Lung microvascular endothelial cell (primary cell): ENCODE measurements at places on chromosomes 2 and 18.

DNA sequence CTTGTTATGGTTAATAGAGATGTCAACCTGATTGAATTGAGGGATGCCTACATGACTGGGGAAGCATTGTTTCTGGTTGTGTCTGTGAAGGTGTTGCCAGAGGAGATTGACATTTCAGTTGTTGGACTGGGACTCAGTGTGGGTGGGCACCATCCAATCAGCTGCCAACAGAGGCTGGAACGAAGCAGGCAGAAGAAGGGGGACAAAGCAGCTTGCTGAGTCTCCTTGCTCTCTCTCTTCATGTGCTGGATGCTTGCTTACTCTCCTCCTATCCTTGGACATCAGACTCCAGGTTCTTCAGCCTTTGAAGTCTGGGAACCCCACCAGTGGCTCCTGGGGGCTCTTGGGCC, 22.2 kb upstream of the SMAD4 start:
- DNase-seq, result no peak

- no peak for DNase-seq
These were observed 25.6 kb downstream of the IKZF2 start for GRCh38 chr2:213125646-213126347.

DNA sequence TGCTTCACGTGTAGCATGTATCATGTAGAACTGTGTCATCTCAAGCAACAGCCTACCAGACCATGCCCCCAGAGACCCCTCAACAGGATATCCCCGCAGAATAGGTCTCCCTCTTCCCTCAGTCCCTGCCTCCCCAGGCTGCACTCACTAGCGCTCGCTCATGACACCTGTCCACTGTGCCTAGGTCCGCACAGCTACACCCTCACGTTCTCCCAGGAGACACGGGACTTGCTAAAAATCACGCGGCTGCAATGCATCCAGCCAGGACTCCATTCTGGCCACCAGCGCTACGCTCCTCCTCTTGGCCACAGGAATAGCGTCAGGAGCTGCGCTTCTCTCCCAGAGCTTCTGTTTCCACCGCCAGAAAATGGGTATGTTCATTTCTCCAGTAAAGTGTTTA, 2.5 kb downstream of the PXDN start:
- DNase-seq, result no peak

- peak; percentile 84 for DNase-seq
These were observed 2.3 kb upstream of the ALKAL2 start for GRCh38 chr2:290090-290722.

DNA sequence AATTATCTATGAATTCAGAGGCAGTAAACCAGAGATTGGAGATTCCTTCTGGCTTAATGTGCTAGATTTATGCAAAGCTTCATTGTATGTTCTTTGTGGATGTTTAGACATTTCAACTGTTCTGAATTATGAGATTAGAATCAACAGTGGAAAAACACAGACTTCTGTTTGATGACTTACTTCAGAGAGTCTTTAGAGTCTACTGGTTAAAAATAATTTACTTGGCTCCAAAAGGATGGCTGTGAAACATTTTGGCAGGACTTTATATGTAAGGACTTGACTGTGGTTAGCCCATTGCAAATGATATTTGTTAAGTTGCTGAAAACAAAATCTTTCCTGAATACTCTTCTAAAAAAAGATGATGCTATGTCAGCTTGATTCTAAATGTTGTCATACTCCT, 25.5 kb upstream of the LRRC30 start:
- no peak for DNase-seq

GRCh38 chr2:220192994-220193753, 565.7 kb downstream of the SLC4A3 start:
- DNase-seq, result no peak

DNA sequence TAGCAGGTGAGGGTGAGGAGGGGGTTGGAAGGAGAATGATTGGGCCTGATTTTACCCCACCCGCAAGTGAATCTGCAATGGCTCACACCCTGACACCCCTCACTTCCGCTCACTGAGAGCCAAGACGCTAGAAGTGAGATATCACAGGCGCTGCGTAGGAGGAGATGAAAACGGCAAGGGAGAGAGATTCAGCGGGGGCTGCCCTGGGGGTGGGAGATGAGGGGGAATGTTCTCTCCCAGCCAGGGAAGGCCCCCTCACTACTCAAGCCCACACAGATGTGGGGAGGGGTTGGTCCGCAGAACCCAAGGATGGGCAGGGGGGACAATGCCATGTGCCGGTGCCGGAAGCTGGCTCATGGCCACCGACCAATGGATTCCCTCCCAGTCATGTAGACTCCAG, 32.9 kb downstream of the LOXHD1 start:
- no peak for DNase-seq

- DNase-seq, result no peak
These were observed 184.8 kb downstream of the DIS3L2 start for GRCh38 chr2:232146294-232146693.

DNA sequence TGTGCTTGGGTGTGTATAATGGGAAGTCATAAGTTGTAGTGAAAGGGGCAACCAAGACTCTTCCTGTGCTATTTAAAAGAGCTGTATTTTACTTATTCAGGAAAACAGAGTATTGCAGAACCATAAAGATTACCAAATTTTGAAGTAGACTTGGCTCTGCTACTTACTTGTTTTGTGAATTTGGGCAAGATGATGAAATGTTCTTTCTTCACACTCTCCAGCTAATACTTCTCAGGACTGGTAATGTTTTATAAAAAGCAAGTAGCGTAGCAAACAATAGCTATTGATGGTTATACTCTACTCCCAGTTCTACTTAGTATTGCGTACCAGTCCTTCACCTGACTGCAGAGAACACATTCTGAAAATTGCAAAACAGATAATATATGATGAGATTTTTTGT, 374.1 kb downstream of the ARHGAP15 start:
- DNase-seq, result no peak

DNA sequence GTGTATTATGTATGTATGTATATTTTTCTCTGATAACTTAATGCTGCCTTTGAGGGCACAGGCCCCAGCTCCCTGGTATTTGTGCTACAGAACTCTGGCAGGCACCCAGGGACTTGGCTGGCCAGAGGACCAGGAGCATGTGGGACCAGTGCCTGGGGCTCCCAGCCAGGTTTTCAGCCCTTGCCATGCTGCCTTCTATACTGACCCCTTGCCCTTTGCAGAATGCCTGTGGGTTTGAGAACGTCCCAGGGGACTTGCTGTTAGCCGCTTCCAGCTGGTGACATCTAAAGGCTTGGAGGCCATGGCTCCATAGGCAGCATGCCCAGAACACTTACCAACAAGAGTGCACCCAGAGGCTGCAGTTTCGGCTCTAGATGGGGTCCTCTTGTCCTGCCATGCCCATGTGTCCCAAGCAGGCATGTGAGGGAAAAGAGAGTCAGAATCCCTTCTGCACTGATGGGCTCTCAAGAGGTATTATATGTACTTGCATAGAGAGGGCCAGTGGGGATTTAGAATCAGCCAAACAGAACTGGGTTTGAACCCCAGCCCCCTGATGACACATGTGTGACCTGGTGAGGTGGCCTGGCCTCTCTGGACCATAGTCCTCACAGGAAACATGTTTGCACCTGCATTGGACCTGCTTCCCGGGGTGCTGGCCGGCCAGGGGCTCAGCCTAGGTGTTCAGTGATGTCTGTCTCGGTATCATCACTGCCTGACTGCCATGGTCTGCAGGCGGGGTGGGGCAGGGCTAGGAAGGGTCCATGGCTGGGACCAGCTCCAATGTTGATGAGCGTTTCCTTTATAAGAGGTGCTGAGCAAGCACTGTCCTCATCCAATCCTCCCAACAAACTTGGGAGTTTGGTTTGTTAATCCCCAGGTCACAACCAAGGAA, 119.2 kb upstream of the FHL2 start:
- DNase-seq, result no peak

DNA sequence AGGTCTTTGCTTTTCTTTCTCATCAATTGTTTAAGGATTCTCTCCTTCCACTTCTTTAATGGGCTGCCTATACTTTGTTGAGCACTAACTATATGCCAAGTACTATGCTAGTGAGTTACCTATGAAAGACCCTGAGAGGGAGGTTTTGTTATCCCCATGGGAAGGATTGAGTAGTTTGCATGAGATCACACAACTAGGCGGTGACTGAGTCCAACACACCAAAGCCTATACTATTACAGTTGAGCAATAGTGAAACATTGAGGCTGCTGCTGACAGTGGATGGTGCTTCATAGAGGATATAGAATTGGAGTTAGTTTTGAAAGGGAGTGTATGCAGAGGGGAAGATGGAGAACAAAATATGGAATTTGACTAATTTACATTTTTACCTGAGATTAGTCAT, 15.8 kb downstream of the NABP1 start:
- no peak for DNase-seq

GRCh38 chr2:73283545-73284295, 558 bp downstream of the FBXO41 start:
- DNase-seq, result no peak

DNA sequence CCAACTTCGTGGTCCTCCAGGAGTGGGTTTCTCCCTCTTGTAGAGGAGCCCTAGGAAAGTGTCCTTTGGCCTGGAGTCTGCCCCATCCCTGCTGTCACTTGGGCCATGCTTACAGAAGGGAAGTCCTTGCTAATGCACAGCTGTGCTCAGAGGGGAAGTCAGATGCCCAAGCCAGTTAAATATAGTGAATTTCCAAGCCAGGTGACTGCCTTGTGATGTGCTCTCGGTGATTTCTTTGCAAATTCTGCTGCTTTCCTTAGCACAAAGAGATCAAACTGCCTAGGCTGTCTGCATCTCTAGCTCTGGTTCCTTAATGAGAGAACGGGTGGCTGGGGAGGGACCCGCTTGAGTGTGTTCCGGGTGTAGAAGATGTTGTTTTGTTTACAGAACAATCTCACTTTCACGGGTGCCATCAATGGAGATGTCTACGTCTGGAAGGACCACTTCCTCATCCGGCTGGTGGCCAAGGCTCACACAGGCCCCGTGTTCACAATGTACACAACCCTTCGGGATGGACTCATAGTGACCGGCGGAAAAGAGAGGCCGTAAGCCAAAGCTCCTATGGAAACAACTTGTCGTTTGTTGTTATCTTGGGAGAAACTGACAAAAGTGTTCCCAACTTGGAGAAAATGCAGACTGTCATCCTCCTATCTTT, 91.4 kb downstream of the RTN4 start:
- DNase-seq, result no peak

DNA sequence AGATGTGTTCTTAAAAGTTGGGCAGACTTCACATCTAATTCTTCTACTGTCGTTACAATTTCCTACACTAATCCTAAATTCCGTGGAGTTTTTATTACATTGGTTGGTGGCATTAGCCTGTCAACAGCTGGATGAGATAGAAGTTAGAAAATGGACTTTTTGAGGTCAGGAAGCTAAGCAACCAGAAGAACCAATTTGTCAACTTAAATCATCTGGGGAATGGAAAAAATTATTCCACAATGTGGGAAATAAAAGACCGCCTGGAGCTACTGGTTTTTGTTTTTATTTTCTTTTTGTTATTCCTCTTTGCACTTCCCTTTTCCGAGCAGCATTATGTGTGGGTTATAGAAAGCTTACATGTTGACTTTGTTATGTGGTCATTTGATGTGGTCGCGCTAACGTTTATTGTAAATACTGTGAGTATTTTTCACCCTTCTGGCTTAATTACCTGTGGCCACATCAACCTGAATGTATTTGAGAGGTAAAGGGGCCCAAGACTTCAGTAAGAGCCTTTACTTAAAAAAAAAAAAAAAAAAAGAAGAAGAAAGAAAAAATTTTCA, 75.3 kb downstream of the PTPRM start:
- DNase-seq, result peak; percentile 50

DNA sequence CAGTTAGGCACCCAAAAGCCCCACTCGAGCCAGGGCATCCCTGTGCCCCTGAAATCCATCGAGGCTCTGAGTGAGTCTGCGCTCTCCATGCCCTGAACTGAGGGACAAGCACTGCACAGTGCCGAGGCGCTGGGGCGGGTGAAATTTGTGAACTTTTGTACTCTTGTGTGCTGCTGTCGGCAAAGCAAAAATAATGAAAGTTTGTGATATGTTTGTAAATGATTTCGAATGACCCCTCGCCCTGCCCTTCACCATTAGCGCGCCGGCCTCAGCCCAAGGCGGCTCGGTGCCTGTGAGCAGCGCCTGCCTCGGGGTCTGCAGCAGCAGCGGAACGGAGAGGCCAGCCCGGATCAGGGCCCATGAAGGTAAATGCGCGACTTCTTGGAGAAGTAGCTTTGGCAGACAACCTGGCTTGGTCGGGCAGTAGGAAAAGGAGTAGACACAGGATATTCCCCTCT, 1.8 kb upstream of the HOXD4 start:
- no peak for DNase-seq

DNA sequence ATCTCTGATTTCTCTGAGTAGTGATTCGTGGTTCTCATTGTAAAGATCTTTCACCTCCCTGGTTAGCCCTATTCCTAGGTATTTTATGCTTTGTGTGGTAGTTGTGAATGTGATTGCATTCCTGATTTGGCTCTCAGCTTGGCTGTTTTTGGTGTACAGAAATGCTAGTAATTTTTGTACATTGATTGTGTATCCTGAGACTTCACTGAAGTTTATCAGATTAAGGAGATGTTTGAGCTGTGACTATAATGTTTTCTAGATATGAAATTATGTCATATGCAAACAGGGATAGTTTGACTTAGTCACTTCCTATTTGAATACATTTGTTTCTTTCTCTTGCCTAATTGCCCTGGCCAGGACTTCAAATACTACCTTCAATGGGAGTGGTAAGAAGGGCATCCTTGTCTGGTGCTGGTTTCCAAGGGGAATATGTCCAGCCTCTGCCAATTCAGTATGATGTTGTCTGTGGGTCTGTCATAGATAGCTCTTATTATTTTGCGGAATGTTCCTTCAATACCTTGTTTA, 251.9 kb upstream of the ZNF804A start:
- DNase-seq, result no peak

DNA sequence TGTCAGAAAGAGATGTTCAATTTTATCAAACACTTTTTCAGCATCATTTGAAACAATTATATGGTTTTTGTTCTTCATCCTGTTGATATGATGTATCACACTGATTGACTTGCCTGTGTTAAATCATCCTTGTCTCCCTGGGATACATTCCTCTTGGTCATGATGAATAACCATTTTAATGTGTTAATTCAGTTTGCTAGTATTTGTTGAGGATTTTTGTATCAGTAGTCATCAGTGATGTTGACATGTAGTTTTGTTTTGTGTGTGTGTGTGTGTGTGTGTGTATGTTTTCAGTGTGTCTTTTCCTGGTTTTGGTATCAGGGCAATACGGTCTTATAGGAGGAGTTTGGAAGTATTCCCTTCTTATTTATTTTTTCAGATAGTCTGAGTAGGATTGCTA, 325.4 kb downstream of the ZNF804A start:
- no peak for DNase-seq

- DNase-seq, result no peak
These were observed 57.5 kb downstream of the WDPCP start for GRCh38 chr2:63530704-63531279.

GRCh38 chr18:41933778-41934177, 21.3 kb upstream of the PIK3C3 start:
- DNase-seq, result no peak
